Left ventricle myocardium superior (tissue), 1 donor: ENCODE measurements at places on chromosomes 13 and 19. TPM values are rescaled to one million over a fixed set of nuclear protein-coding genes. Genes with fewer than 3 reads are reported as not detected.

DNA sequence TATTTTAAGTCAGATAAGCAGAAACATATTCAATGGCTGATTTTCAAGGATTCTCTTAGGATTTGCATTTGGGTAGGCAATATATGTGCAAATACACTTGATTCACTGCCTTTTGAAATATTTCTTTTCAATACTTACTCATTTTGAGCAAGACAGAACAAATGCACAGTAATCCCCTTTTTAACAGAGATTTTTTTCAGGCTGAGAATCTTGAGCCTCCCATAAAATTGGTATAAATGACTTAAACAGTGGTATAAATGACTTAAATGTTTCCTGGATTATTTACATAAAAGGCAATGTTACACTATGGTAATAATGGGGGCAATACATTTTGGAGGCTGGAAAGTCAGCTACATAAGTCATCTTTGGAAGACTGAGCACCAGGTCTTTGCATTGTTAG, 389.0 kb downstream of the OLFM4 start:
- DNase-seq, result no peak

- DNase-seq, result no peak
Observed at GRCh38 chr13:49410006-49410405, 33.9 kb downstream of the CAB39L start.

- peak; percentile 58 for DNase-seq
Observed at GRCh38 chr13:36130552-36131221, 495 bp downstream of the DCLK1 start.

ONECUT3 gene
- not detected for total RNA-seq

- DNase-seq, result no peak
Observed at GRCh38 chr19:44767295-44768180, 10.2 kb upstream of the CBLC start.

DNA sequence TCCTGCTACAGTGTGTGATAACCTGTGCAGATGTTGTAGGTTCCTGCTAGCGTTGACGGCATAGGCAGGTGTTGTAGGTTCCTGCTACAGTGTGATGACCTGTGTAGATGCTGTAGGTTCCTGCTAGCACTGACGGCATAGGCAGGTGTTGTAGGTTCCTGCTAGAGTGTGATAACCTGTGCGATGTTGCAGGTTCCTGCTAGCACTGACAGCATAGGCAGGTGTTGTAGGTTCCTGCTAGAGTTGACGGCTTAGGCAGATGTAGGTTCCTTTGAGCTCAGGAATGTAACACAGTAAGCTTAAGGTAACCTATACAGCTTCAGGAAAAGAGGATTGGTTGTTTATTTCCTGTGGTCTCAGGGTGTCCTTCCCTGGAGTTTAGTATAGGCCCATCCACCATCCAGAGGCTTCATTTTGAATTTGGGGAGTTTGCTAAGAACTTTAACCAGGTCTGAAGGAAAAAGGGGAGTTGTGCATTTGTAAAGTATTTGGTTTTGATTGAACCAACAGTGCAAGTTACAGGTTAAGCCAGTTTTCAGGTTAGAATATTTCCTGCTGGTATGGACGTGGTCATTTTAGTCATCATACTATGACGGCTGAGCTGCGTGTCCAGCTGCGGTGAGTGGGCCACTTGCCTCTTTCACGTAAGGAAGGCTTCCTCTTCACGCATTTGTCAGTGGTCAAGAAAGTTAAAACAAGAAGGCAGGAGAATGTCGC, 53.8 kb downstream of the ATP11A start:
- no peak for DNase-seq

DNA sequence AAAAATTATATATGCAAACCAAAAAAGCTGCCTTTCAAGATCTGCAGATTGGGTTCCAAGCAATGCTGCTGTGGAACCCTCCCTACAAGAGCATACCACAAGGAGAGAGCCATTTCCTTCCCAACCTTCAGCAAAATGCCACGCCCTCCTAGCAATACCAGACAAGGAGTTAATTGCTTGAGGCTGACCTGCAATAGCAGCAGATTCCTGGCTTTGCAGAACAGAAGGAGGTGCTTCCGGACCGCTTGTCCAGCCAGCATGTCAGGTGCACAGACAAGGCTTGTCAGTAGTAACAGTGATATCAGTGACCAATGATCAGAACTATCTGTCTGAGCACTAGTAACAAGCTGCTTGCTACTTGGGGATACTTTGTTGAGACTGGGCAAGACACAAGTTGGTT, 301.6 kb downstream of the FGF14 start:
- DNase-seq, result no peak

SLC25A23 gene
- total RNA-seq, result 110 TPM

FXYD1 gene
- total RNA-seq, result 489 TPM
